ENCODE measurements at places on chromosomes 12 and 14. TPM values are rescaled to one million over a fixed set of nuclear protein-coding genes. Genes with fewer than 3 reads are reported as not detected.

Gene JKAMP
- 18.0 TPM for total RNA-seq

Gene FAM186B
- 0.07 TPM for total RNA-seq

Gene CLEC1B
- total RNA-seq: not detected

DNA sequence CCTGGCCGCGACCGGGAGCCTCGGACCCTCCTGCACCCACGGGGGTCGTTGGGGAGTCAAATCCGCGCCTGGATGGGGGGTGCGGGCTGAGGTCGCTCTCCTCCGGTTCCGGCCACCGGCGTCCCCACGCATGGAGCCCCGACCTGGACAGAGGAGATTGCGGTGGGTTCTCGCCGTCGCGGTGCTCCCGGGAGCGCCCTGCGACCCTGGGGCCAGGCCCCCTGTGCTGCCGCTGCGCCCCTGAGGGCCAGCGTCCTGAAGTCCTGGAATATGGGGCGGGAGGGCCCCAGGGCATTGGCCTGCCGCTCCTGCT, 345 bp downstream of the ASPG start:
- peaks cover 10% of the 10 kb centered on the region for H3K27me3 ChIP-seq
- no peak overlapping the region for H3K4me3 ChIP-seq
- no peak for DNase-seq

DNA sequence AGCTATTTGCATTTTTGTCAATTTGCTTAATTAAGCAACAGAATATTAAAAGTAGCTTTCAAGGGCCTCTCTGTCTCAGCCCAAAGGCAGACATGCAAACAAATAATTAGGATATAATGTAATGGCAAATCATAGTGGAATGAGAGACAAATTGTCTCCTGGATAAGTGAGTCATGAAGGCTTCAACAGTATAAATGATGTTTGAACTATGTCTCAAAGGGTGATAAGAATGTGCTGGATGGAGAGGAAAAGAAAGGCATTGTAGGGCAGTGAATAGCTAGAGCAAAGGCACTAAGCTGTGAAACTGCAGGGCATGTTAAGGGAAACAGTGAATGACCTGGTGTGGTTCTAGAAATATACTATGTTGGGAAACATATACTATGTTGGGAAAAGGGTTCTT, 53.5 kb upstream of the PPP1R12A start:
- no peak overlapping the region for H3K27ac ChIP-seq
- no peaks in the 10 kb centered on the region for H3K36me3 ChIP-seq
- no peak overlapping the region for H3K4me3 ChIP-seq
- H3K4me1 ChIP-seq: no peaks in the 10 kb centered on the region
- peaks cover 12% of the 10 kb centered on the region for H3K27me3 ChIP-seq
- DNase-seq: no peak

DNA sequence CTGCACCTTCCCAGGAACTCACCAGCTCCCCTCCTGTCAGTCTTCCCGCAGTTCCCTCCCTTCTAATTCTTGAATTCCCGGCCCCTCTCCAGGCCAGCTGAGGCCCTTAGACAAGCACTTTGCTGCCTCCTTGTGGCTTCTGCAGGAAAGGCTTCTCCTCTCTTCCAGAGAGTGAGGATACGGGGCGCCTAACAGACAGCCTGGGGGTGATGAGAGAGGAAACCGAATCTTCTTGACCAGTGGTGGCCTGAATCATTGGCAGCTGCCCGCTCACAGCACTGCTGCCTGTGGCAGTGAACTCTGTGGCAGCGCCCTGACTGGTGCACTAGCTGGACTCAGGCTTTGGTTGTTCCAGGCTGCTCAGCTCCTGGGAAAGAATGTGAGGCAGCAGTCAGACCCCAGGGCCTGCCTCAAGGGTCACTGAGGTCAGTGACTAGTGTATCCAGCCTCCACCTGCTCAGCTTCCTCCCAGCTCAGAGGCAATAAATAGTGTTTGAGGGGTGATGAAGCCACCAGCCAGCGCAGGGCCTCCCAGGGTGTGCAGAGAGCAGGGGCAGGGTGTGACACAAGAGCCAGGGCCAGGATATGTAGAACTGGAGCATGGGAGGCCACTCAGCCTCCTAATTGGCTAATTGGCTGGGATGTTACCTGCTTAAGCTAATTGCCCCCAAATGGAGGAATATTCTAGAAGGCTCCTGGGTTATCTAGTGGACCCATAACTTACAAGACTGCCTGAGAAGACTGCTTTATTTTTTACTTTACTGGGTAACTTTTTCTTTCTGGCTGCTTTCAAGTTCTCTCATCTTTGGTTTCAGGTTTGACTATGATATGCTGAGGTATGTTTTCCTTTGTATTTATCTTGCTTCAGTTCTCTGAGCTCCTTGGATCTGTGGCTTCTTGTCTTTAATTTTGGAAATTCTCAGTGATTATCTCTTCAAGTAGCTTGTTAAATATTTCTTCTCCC, 12.9 kb upstream of the MCRS1 start:
- H3K27ac ChIP-seq: peak overlapping the region; percentile 68
- peaks cover 11% of the 10 kb centered on the region for H3K36me3 ChIP-seq
- H3K4me1 ChIP-seq: peaks cover 21% of the 10 kb centered on the region
- H3K27me3 ChIP-seq: no peaks in the 10 kb centered on the region

GRCh38 chr14:78154827-78155226, 15.3 kb upstream of the NRXN3 start:
- no peaks in the 10 kb centered on the region for H3K4me1 ChIP-seq
- peaks cover 20% of the 10 kb centered on the region for H3K27me3 ChIP-seq
- H3K4me3 ChIP-seq: no peak overlapping the region
- DNase-seq: no peak
- H3K36me3 ChIP-seq: no peaks in the 10 kb centered on the region
- H3K27ac ChIP-seq: no peak overlapping the region

Data from activated CD4-positive, alpha-beta T cell treated with anti-CD3 and anti-CD28 coated beads for 36 hours (primary cell).